ENCODE measurements at places on chromosomes 11 and 22. TPM values are rescaled to one million over a fixed set of nuclear protein-coding genes. Genes with fewer than 3 reads are reported as not detected.

DNA sequence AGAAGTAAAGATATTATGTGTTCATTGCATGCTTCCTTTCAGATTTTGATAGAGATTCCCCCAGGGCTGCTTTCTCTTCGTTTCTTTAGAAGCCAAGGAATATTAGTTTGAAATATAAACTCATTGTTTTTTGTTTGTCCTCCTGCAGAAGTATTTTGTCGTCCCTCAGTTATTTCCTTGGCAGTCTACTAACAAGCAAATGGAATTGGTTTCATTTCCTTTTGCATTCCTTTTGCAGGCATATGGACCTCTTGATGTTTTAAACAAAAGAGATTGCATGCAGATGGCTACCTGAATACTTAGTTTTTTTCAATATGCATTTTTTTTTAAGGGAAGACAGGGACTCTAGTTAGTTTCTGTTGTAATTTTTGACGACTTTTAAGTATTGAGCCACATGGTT, 62.2 kb downstream of the BCL2L13 start:
- DNase-seq = no peak

GRCh38 chr22:17260950-17261349, 41.7 kb upstream of the ADA2 start:
- DNase-seq = peak; percentile 22

- DNase-seq = no peak
These were observed 6.4 kb upstream of the GTSE1 start for GRCh38 chr22:46290121-46290842.

- DNase-seq = no peak
These were observed 8.2 kb downstream of the VPS37C start for GRCh38 chr11:61152816-61153592.

GRCh38 chr11:123103326-123103980, 41.5 kb upstream of the HSPA8 start:
- peak; percentile 76 for DNase-seq

DNA sequence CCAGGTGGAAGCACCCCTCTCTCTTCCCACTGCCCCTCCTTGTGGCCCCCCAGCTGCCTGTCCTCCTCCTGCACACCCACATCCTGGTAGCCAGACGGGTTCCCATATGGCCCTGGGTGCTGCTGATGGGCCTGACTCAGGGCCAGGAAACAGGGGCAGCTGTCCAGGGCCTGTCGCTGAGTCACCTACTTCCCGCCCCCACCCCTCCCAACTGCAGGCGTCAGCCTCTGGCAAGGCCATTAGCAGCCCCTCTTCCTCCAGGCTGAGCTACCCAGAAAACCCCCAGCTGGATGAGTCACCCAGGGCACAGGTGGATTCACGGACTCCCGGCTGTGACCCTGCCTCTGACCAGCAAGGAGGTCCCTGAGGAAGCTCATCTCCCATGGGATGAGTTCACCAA, 6.9 kb upstream of the GAL start:
- no peak for DNase-seq

Gene MMP27
- not detected for total RNA-seq

Gene BTBD18
- total RNA-seq = not detected

DNA sequence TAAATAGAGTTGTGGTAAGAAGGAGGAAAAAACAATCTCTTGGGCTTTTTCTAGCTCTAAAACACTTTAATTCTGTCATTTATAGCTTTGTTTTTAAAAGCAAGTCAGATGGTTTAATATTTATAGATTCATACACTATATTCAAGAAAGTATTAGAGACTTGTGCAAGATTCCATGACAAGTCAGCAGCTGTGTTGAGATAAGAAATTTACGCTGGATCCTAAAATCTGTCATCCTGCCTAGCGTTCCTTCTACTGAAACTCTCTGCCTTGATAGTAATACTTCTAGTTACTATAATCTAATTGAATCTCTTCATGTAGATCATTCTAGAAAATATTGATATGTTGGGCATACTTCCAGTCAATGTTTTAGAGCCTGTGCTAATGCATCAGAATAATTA, 721.8 kb downstream of the CNTN5 start:
- DNase-seq = peak; percentile 12

Gene C22orf23
- total RNA-seq = 0.69 TPM

DNA sequence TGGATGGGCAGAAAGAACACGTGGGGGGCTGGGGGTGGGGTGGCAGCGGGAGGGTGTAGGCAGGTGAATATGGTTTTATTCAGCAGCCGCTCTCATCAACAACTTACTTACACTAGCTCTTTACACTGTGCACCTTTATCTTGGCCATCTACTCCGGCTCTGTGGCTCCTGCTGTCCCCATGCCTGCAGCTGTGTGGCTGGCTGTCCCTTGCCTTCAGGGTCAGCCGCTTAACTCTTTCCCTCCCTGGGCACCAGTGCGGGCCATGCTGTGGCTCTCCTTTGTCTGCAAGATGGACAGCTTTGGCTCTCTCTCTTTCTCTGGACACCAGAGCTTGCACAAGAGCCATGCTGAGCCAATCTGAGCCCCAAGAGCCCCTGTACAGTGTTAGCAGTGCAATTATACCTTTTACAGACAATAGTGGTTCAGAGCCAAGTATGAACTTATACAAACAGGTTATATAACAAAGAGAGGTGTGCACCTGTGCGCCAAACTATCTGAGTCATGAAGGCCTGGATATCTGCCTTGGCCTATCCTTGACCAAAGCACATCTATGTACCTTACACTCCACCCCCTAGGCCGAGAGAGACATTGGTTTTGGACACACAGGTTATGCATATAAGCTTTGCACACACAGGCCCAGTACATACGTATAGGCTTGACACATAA, 94.3 kb upstream of the CTSC start:
- DNase-seq = no peak

DNA sequence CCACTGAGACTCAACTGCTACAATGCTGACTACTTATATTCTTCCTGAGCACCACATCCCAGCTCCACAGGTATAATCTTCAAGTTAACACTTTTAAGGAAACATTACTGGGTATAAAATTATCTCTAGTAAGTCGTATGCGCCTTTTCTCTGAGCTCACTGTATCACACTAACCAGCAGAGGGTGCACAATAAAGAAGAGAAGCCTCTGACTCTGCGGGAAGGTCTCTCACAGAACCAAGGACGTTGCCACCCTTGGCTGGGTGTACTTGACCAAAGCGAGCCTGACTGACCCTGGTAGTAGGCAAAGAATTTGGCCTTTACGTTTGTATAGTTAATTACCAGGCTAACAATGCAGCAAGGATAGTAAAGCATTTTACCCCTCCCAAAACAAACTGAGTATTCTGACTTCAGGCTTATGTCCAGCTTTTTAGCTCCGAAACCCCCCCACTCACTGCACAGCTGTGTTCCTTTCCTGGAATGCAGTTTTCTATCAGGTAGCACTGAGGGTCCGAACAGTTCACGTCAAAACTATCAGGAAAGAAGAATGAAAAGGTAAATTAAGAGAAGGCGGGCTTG, at the start of gene BTBD18:
BTBD18 (minus strand) TSS at position 144 of the 578 bp plus-strand sequence. CDS start 631 bp downstream, outside the sequence.
- DNase-seq = no peak

GRCh38 chr11:62508336-62509058, 38.1 kb downstream of the AHNAK start:
- DNase-seq = no peak

Gene CRYBB2
- total RNA-seq = 1.4 TPM

Gene GNAZ
- total RNA-seq = 33.3 TPM

Gene GGTLC3
- not detected for total RNA-seq

Gene OR52I2
- not detected for total RNA-seq

GRCh38 chr11:15870911-15871310, 485.4 kb downstream of the SOX6 start:
- peak; percentile 61 for DNase-seq

- no peak for DNase-seq
These were observed 3.0 kb downstream of the RASSF10 start for GRCh38 chr11:13012056-13012661.

Gene LARGE1
- total RNA-seq = 25.6 TPM

DNA sequence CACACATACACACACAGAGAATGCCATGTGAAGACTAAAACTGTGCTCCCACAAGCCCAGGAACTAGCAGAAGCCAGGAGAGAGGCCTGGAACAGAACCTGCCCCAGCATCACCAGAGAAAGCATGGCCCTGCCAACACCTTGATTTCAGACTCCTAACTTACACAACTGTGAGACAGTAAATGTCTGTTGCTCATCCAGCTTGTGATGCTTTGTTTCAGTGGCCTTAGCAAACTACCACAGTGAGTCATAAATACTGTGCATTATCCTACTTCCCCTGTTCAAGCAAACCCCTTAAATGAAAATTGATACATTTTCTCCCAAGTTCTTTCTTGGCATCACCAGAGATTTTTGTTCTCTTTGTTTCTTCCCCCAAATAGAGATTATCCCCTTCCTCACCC, 1539.4 kb upstream of the TENM4 start:
- DNase-seq = no peak

DNA sequence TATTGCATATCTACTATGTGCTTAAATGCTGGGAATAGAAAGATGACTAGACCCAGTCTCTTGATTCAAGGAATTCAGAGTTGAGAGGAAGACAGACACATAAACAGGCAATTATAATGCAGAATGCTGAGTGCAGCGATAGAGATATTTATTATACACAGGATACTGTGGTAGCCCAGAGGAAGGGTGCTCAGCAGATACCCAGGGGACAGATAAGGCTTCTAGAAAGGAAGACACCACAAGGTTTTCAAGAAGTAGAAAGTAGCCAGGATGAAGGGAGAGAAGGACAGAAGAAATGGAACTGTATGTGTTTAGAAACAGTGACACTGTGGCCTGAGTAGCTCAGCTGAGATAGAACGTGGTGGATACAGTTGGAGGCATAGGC, 79.4 kb upstream of the NNMT start:
- DNase-seq = no peak

Gene VSIG10L2
- total RNA-seq = 0.72 TPM

Gene CHRDL2
- 0.30 TPM for total RNA-seq

DNA sequence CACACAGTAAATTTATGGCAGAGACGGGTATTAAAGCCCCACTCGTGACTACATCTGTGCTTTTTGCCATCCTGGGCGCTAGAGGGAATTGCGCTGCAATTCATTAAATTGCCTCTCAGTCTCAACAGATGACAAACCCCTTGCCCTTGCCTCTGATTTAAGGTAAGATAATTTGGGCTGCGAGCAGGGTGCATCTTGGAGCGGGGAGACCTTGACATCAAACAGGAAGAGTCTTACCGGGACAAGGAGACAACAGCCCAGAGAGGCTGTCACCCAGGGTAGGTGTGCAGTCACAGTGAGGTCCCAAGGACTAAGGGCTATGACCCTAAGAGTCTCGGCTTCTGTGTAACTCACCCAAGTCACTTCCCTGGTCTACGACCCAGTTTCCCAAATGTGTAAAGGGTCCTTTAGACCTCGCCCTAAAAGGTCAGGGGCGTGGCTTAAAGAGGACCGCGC, 449 bp upstream of the TOM1 start:
- peak; percentile 84 for DNase-seq

Gene PRR14L
- 28.8 TPM for total RNA-seq

Gene MFRP
- not detected for total RNA-seq

- no peak for DNase-seq
These were observed 53.2 kb downstream of the SHISAL1 start for GRCh38 chr22:44259366-44260215.

- no peak for DNase-seq
These were observed 42.5 kb downstream of the CERK start for GRCh38 chr22:46695346-46696228.

GRCh38 chr11:48020092-48020755, 39.9 kb downstream of the PTPRJ start:
- DNase-seq = no peak

Gene OOSP1
- not detected for total RNA-seq

- no peak for DNase-seq
These were observed 51.4 kb upstream of the CRYBB3 start for GRCh38 chr22:25148149-25148691.

- DNase-seq = no peak
These were observed 105.4 kb upstream of the CSNK2A3 start for GRCh38 chr11:11458485-11458884.

DNA sequence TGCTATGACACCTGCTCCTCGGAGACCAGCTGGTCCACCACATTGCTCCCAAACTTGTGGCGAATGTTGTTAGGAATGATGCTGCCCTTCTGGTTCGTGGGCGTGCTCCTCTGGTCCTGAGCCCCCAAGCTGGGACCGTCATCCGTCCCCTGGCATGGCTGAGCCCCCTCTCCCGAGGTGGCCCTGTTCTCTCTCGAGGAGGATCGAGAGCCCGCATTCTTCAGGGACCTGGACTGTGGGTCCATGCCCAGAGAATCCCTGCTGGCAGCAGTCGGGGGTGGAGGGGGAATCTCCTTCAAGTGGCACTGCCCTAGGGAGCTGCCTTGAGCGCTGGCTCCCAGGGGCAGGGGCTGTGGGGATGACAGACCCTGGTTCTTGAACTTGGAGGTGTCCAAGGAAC, 17.4 kb downstream of the TST start:
- DNase-seq = no peak

DNA sequence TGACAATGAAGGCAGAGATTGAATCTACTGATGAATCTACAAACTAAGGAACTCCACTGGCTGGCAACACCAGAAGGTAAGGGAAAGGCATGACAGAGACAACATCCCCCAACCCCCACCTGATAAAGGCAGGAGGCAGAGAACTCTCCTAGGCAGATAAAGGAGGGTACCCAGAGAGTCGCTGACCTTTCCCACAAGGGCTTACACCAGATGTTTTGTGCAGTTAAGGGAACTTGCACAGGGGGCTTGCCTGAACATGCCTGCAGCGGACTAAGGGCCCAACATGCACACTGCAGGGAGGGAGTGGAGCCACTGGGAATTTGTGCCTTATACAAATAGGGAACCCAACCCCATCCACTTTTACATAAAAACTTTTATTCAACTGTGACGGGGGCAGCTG, 1996.9 kb upstream of the RAG2 start:
- no peak for DNase-seq

- no peak for DNase-seq
These were observed 4.7 kb downstream of the MUS81 start for GRCh38 chr11:65864706-65865471.

Gene PES1
- total RNA-seq = 64.5 TPM

DNA sequence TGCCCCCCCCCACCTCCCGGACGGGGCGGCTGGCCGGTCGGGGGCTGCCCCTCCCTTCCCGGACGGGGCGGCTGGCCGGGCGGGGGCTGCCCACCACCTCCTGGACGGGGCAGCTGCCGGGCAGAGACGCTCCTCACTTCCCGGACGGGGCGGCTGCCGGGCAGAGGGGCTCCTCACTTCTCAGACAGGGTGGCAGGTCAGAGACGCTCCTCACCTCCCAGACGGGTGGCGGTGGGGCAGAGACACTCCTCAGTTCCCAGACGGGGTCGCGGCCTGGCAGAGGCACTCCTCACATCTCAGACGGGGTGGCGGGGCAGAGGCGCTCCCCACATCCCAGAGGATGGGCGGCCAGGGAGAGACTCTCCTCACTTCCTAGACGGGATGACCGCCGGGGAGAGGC, 24.0 kb downstream of the RNF185 start:
- DNase-seq = no peak

DNA sequence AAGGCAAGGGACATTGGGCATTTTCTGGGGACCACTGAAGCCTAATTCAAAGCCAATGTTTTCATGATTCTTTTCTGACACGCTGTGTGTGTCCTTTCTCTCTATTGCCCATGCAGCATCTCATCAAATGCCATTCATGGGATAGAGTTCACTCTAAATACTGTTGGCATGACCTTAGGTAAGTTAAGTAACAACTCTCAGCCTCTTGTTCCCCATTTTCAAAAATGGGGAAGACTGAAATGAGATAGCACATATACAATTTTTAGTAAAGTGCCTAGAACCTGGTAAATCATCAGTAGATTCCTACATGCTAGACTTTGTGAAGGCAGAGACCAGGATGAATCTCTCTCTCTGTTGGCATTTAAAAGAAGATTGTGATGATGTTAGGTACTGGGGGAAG, 12.7 kb upstream of the OR52K2 start:
- no peak for DNase-seq
